EH (cell line): ENCODE measurements at places on chromosomes 7 and 10.
A peak's percentile ranks its signal among the peaks of the same experiment; 100 is the strongest.

DNA sequence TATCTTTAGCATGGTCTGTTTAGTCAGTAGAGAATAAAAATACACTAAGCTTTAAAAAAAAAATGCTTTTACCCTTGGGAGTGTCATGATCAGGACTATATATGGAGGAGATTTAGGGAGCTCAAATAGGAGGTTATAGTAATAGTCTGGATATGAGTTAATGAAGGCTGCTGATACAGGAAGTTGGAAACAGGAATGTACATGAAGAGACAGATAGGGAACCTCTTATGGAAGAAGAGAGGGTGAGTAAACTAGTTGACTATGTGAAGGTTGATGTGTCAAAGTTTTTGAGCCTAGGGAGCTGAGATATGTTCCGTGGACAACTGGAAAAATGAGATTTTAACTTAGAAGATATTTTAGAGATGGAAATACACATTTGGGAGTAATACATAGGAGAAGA is 472.0 kb upstream of the FZD8 start:
- peak; percentile 39 for DNase-seq

GRCh38 chr7:155820246-155820645 is 8.0 kb upstream of the SHH start:
- no peak for DNase-seq

GRCh38 chr7:36217961-36218284 is 64.9 kb downstream of the EEPD1 start:
- no peak for DNase-seq

GRCh38 chr7:80415522-80415921 is 96.3 kb downstream of the GNAT3 start:
- no peak for DNase-seq

- DNase-seq: no peak
Observed at GRCh38 chr7:120966961-120967360, 16.4 kb downstream of the ING3 start.

- DNase-seq: no peak
Observed at GRCh38 chr10:1420661-1421362, 316.5 kb downstream of the ADARB2 start.
